ENCODE measurements at places on chromosomes 12 and 14. TPM values are rescaled to one million over a fixed set of nuclear protein-coding genes. Genes with fewer than 3 reads are reported as not detected.

DNA sequence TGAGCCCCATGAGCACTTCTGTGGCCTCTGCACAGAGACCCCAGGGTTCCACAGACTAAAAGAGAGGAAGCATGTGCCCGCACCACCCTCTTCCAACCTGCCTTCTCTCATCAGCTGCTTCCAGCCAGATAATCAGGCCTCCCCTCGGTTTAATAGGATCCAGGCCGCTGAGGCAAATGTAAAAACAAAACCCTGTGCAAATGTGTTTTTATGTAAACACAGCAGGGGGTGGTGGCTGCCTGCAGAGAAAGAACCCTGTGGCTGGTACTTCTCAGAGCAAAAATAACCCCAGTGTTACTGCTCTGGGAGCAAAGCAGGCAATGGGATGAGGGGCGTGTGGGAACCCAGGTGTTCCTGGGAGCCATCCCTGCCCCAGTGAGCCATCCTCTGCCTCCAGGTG is 46.2 kb downstream of the WSCD2 start:
- no peak for DNase-seq

GRCh38 chr12:92803903-92804302 is 101.1 kb downstream of the PLEKHG7 start:
- DNase-seq: no peak

GRCh38 chr12:25769082-25769945 is 189.2 kb upstream of the RASSF8 start:
- DNase-seq: no peak

DNA sequence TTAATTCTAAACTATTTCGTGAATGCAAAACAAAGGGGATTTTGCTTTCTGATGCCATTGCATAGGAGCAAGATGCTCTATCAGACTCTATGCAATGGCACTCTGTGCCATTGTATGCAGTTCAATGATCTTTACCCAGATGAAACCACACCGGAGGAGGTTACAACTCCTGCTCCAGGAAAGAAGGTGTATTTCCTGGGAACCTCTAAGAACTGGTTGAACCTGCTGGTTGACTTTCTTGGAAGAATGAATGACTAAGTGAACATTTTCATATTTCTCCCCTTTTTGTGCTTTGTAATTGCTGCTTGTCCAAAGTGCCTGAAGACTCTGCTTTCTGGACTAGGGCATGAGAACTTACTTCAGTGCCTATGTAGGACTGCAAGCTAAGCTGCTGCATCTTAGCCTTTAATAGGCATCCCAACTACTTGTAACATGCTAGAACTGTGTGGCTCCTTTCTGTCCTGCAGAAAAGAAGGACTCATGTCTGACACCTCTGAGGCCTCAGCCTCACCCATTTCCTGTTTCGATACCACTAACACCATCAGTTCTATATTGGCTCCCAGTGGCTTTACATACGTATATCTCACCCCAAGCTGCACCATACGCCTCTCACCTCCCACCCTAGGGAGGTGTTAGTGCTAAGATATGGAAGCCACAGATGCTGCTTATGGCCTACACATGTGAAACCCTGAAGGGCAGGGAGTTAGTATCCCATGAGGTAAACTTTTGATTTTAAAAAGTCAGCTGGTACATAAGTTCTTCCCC is 193.5 kb upstream of the CNOT2 start:
- peak; percentile 23 for DNase-seq

GRCh38 chr12:26445909-26446308 is 250.5 kb downstream of the SSPN start:
- no peak for DNase-seq

- no peak for DNase-seq
These were observed 32.5 kb downstream of the PAWR start for GRCh38 chr12:79658221-79658620.

- DNase-seq: no peak
These were observed 16.3 kb downstream of the ATP5MC2 start for GRCh38 chr12:53659571-53659981.

- DNase-seq: no peak
These were observed 262.3 kb upstream of the GRIP1 start for GRCh38 chr12:66941150-66941549.

GRCh38 chr14:37150414-37150813 is 22.0 kb downstream of the SLC25A21 start:
- no peak for DNase-seq

DNA sequence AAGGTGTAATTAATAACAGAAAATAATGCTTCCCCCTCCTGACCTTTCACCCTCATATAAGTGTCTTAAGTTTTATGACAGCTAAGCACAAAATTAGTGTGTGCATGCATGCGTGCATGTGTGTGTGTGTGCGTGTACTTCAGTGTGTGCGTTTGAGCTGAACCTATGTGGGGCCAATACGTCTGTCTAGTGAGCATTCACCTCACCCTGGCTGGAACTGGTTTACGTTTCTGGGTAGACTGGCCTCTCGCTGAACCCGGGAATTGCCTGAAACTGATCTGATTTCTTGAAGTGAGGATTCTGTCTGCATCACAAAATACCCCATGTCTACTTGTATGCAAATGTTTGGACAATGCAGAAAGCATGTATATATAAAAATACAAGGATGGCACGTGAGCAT is 68.2 kb upstream of the TBX3 start:
- DNase-seq: no peak

DNA sequence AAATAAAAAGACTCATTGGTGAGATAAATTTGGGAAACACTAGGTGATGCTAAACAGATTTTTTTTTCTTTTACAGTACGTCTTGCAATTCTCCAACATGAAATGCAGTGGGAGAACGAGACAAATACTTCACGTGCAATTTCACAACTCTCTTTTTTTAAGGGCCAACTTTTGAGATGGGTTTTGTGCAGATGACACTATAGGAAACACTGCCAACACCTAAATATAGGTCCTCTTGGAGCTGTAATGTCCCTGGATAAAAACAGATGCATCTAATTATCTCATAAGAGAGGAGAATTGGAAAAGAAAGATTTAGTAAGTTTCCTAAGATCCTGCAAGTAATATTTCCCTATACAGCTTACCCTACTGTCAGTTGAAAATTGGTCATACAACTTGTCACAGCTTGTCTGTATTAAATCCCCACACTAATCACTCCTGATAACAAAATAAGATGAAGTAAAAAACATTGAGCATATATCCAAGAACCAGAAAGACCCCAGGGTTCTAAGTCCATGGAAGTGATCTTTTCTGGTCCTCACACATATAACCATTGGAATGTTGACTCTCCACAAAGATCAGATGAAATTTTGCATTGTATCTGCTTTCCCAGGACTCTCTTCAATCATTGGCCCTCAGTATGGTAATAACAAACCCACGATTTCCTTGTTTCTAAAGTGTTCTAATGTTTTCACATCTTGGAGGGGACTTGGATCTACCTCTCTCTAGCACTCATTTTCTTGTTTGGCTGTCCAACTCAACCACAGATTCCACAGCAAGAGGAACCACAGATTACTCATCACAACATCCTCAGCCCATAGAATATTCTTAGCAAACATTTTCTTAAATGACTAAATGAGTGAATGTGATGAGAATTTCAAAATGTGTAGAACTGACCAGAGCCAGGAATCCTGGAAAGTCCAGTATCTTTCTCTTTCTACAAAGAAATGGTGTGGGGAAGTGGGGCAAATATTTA is 769.4 kb upstream of the USP15 start:
- no peak for DNase-seq

DNA sequence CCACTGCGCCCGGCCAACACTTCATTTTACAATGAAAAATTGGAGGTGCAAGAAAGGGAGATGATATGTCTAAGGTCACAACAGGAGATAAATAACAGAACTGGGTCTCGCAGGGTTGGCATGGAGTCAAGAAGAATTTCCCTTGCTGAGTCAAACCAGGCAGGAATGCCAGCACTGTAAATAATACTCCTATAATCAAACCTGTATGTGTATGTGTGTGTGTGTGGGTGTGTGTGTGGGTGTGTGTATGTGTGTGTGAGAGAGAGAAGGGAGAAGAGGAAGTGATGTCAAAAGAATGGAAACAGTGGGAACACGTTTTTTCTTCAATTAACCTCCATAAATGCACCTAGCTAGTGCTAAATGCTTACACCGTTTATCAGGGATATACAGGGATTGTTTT is 70.4 kb downstream of the TMEM116 start:
- no peak for DNase-seq

GRCh38 chr12:100820314-100820713 is 25.7 kb downstream of the ANO4 start:
- DNase-seq: no peak

DNA sequence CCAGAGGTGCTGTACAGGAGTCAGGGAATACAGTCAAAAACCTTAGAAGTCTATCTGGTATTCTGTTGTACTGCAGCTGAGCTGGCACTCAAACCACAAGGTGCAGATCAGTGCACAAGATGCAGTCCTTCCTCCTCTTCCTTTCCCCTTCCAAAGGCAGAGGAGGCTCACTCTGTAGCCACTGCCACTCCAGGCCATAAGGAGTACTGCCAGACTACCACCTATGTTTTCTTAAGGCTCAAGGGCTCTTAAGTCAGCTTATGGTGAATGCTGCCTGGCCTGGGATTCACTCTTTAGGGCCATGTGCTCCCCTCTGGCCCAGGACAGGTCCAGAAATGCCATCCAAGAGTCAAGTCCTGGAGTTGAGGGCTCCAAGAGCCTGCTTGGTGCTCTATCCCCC is 200.3 kb downstream of the CRADD start:
- no peak for DNase-seq

GRCh38 chr12:42360747-42361403 is 34.9 kb downstream of the PPHLN1 start:
- DNase-seq: no peak

DNA sequence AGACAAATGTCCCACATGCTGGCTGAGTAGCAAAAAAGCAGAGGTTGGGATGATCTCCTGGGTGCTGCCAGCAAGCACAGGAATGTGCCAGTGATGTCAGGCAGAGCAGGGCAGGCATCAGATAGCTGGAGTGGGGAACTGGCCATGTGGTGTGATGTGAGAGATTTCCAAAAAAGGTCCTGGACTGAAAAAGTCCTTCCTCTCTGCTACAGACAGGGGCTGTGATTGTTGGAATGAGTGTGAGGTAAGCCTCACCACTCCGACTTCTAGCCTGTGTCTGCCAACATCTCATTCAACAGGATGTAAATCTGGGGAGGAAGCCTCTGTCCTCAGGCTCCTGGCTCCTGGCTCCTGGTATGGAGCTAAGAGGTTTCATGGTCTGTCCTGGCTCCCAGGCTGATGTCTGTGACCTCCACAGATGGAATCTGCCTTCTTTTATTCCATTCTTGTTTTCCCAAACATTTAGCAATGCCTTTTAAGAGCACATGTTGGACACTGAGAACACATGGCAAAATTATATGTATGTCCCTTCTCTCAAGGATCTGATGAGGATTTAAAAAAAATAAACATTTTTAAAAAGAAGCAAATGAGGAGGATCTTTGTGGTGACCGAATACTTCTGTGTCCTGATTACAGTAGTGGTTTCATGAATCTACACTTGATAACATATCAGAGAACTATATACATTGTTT is 50.1 kb upstream of the STK38L start:
- DNase-seq: no peak

DNA sequence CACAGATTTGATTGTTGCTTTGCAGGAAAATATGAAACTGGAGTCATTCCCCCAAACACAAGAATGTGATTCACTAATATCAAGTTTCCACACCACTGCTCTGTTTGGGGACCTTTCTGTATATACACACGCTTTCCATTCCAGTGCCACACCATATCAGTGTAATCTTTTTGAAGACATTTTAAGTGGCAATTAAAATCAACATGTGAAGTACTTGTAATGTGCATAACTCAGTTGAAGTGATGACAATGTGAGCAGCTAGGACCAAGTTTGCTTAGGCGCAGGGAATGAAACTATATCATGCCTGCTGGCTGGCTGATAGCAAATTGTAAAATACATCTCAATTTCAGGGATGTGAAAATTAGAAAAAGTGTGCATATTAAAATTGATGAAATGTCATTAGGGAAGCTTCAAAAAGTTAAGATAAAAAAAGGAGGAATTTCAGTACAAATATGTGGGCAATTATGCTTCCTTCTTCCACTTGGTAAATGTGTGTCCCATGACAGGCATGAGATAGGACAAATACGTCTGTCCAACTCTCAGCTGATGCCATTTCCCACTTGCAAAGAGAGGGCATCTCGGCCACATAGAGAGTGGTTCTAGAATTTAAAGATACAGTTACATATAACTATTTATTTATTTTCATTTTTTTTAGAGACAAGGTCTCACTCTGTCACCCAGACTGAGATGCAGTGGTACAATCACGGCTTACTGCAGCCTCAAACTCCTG is 43.7 kb downstream of the HSPB8 start:
- no peak for DNase-seq

GRCh38 chr12:18955594-18955993 is 173.9 kb upstream of the PLEKHA5 start:
- no peak for DNase-seq

DNA sequence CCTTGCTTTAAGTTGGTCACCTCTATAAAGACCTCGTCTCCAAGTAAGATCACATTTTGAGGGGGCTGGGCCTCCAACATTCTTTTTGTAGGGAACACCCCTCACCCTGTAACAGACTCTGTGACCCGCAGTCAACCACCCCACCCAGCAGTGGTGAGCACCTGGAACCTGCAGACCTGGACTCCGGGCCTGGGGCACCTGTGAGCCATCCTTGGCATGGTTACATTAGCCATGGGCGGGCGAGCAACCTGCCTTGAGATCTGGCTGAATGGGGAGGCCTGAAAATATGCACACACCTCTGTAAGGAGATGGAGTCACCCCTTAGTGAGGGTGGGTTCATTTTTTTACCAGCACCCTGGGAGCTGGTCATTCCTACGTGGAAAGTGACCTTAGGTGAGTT is 95.3 kb downstream of the RIMBP2 start:
- no peak for DNase-seq

- DNase-seq: no peak
These were observed 8.4 kb upstream of the PPTC7 start for GRCh38 chr12:110591451-110592051.

DNA sequence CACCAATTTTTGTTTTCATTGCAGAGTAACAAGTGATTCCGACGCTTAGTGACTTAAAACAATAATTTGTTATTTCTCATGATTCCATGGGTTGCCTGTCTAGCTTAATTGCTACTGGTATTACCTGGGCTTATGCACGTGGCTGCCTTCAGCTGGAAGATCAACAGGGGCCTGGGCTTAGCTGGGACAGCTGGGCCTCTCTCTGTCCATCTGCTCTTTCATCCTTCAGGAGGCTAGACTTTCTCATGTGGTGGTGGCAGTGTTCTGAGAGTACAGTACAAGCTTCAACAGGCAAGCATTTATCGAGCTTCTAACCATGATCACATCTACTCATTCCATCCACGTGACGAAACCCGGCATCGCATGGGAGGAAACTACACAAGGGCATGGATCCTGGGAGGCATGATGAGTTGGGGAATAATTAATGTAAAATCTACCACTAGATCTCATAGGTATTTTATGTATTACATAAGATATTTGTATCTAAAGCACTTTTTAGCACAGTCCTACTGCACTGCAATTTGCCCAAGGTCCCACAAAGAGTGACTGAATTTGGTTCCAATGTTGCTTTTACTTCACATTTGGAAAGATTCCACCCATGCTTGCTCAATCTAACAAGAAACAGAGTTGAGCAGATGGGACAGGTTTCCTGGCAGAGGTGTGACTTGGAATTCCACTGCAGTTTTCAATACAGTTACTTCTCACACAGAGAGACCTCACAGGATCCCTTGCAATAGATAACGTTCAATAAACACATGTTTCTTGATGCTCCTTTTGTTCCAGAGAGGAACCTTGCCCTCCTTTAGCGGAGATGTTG is 153.1 kb upstream of the FRMD6 start:
- no peak for DNase-seq

- DNase-seq: no peak
These were observed 27.6 kb upstream of the P2RX4 start for GRCh38 chr12:121182222-121182893.

Gene HOTAIR
- total RNA-seq: not detected

Gene ETFBKMT
- total RNA-seq: 1.4 TPM

Gene SMCO2
- total RNA-seq: not detected

Gene MYBPC1
- not detected for total RNA-seq

Gene ADAMTS20
- not detected for total RNA-seq

Gene TMTC1
- total RNA-seq: not detected
